Right renal cortex interstitium (tissue), 3 donors: ENCODE measurements at places on chromosomes 2 and 18.

DNA sequence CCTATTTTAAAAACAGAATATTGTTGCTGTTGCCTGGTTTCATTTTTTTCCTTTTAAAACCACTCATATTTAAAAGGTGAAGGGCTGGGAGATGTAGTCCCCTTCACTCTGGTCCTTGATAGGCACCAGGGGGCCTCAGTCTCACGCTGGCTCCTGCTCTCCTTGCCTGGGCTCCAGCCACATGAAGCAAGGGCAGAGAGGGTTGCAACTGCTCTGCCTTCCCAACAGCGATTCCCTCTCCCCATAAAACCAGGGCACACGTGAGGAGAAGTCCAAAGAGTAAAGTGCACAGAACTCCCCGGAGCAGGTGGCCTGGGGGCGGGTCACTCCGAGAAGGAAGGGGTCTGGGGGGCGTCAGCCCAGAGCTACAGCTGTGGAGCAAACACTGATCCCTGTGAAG, 12.8 kb downstream of the TMEM127 start:
- no peak for DNase-seq

DNA sequence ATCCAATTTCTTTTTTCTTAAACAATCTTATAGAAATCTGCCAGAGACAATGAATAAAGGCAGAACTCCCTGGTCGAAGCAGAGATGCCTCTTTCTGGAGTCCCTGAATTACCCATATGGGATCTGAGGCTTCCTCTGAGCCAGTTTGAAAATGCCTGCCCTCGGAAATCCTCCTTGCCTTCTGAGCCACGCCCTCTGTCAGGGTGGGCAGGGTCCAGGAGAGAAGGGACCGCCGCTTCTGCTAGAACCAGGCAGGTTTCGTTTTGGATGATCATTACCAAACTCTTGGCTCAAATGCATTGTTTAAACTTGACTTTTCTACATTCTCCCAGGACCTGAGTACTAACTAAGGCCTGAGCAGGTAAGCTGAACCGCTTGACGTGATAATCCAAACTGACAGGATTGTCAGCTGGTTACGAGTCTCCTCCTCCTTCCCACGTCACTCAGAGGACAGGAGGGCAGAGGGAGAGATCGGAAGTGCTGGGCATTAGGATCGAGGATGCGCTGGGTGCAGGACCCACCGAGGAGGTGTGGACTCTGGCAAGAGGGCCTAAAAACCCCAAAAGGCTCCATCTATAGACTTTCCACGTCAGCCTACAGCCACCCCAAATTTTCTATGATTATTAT, 128.4 kb downstream of the KLHL29 start:
- no peak for DNase-seq

- DNase-seq = no peak
Measured at GRCh38 chr2:205682239-205682970, at the start of gene NRP2. NRP2 (plus strand) TSS chr2:205682501; CDS start chr2:205683291, 790 bp downstream.

GRCh38 chr2:206004004-206004693, 81.8 kb downstream of the INO80D start:
- DNase-seq = no peak

DNA sequence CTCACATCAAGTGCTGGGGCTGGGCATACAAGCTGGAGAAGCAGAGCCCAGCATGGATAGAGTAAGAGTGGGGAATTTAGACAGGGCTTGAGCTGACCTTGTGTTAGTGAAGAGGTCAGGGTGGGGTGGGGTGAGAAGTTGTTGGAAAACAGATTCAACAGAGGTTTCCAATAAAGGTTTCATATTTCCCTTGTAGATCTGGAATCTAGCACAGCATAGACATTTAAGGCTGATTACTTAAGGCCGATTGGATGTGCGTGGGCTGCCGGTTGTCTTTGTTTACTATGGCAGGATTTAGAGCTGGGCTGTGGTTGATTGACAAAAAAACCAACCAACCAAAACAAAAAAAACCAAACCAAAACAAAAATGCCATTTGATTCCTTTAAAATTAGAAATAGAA, 114.9 kb upstream of the SEC11C start:
- DNase-seq = no peak

DNA sequence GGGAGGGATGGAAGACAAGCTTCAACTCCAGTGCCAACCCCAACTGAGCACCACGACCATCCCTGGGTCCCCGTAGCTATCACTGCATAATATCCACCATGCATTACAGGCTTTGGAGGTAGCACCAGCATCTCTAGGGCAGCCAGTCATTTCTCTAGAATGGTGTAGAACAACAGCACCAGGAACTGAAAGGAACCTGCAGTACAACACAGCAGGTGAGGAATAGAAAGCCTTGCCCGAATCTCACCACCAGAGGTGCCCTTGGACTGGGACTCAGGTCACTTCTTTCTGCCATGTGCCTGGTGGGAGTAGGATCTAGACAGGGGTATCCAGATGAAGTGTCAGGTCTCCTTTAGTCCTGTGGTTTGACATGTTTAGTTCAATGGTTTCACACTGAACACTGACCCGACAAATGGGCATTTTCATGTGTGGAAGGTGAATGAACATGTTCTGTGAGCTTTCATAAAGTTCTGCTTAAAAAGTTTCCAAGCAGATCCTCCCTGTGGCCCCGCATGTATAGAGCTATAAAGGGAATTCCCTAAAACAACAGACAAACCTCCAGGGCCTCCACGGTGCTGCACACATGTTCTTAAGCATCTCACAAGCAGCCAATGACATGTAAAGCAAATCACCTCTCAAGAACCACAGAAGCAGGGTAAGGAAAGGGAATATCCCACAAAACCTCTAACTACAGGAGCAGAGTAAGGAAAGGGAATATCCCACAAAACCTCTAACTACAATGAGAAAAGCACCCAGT, 208.3 kb downstream of the AFF3 start:
- DNase-seq = no peak

- no peak for DNase-seq
Measured at GRCh38 chr2:239250216-239251081, 150.4 kb downstream of the HDAC4 start.

- no peak for DNase-seq
Measured at GRCh38 chr2:144708626-144709025, 188.7 kb upstream of the ZEB2 start.

DNA sequence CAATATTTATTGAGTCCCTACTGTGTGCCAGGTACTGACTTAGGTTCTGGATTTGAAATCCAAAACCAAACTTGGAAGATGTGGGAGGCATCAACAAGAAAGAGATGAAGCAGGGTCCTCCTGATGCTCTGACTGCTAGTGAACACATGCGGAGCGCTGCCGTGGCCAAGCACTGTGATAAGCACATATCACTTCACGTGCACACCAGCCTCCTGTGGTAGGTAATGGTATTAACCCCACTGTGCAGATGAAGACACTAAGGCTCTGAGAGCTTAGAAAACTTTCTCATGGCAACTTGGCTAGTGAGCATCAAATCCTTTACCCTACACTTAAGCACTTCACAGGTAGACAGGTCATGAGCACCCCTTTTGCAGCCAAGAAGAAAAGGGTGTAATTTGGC, 216.1 kb downstream of the HAUS1 start:
- no peak for DNase-seq

- no peak for DNase-seq
Measured at GRCh38 chr2:43631618-43632317, 5.3 kb upstream of the PLEKHH2 start.

GRCh38 chr2:152875701-152876695, 157.6 kb downstream of the ARL6IP6 start:
- DNase-seq = no peak

DNA sequence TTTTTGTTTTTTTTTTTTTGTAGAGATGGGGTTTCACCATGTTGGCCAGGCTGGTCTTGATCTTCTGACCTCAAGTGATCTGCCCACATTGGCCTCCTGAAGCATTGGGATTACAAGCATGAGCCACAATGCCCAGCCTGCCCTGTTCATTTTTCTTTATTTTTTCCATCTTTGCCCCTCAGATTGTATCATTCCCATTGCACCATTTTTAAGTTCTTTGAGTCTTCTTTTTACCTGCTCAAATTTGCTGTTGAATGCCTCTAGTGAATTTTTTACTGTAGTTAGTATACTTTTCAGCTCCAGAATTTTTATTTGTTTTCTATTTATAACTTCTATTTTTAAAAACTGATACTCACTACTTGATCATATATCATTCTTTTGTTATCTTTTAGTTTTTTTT, 101.4 kb upstream of the SLC4A10 start:
- DNase-seq = no peak

GRCh38 chr18:68739462-68739861, 24.6 kb upstream of the TMX3 start:
- no peak for DNase-seq

DNA sequence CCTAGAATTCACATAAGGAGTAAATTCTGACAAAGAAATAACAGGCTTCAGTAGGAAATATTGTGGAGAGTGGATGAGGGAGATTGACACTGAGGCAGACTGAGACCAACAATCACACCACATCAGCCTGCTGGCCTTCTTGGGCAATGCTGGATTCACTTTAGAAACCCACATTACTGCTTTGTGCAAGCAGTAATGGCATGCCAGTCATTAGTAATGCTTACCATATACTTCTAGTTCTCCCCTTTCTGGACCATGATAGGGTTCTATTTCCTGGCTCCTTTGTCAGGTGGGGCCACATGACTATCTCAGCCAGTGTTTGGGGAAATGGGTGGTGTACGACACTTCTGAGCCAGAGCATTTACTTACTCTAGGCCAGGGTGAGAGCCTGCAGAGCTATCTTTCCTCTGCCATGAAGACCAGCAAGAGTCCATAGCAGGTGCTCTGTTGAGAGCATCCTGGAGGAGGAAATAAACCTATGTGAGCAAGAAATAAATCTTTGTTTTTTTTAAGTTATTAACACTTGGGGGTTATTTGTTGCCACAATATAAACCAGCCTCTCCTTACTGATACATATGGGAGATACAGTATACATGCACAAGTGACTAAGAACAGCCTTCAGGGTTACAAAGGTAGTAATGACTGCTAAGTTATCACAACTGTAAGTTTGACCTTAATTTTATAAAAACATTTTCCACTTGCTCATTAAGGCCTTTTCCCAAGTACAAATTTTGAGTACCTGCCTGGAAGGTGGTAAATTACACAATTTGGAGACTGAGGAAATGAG, 89.3 kb upstream of the TANK start:
- no peak for DNase-seq

DNA sequence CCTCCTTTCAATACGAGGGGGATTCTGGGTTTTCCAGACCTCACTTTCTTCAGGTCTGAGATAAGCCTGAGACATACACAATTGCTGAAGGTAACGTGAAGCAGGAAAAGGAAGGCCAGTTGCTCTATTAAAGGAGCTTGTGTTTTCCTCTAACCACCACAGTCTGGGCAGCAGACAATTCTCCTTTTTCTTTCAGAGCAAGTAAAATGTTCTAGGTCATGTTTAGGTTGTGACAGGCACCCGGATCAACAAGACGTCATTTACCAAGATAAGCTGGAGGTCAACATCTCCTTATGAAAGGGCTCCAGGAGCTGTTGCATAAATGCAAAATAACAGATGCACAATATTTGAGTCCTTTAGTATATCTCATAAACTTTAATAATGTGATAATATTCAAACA, 148.1 kb downstream of the SLC8A1 start:
- DNase-seq = no peak

DNA sequence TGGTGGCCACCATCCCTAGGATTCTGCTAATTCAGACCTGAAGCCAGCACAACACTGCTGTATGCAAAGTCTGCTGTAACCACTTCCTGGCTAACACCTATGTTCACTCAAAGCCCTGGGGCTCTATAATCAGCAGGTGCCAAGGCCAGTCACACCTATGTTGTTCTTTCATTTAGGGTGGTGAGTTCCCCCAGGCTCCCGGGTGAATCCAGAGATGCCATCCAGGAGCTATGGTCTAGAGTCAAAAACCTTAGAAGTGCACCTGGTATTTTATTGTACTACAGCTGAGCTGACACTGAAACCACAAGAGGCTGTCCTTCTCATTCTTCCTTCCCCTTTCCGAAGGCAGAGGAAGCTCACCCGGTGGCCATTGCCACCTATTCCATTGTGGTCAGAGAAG, 46.2 kb upstream of the CCDC141 start:
- DNase-seq = no peak

DNA sequence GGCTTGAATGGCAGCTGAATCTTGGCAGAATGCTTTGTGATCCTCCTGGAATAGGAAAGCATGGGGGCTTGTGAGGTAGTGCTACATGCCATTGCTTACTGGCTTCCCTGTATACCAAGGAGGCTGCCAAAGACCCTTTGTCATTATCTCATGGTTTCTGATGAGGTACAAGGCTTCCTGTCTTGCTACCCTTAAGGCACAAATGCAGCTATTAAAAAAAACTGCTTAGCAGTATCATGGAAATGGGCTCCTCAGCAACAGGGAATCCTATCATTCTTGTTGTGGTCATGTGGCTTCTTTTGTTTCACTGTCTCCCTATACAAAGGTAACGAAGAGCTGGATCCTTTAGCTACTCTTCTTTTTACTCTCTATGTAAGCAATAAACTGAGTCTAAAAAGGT, 6.6 kb upstream of the KANSL1L start:
- DNase-seq = no peak

DNA sequence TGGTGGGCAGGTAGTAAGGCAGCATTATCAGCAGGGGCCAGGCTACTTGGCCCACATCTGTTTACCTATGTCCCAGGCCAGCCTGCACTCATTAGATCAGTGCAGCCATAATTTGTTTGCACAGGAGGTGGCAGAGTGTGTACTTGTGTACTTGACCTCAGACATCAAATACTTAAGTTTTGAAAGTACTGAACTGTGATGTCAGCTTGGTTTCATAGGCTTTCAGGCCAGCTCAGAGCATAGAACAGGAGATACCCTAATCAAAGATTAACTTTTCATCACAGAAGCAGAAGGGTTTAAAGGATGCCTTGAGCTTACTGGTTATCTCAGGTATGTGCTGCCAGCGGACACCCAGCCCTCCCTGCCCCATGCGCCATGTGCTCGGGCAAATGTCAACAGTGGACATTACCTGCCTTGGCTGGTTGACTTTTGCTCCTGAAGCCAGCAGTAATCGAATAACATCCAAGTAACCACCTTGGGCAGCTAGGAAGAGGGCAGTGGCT, 33.2 kb downstream of the ANKRD29 start:
- DNase-seq = no peak

GRCh38 chr2:201196803-201197202, 13.9 kb downstream of the CASP10 start:
- DNase-seq = no peak

DNA sequence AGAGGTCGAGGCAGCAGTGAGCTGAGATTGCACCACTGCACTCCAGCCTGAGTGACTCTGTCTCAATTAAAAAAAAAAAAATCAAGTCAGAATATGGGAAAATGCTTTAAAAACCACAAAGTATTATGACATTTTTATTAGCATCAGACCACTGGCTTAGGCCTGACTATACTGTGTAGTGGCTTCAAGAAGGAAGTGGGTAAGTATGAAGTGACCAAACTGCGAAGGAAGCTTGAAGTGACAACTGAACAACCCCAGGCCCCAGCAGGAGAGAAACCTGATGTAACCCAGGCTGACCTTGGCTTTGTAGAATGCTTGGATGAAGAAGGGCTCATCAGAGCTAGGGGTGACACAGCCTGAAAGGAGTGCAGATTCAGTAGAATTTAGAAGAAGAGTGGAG, 21.4 kb upstream of the HAAO start:
- no peak for DNase-seq

- no peak for DNase-seq
Measured at GRCh38 chr2:197191177-197191939, 119.2 kb downstream of the ANKRD44 start.

- DNase-seq = no peak
Measured at GRCh38 chr2:41319437-41319836, 728.4 kb upstream of the PKDCC start.
